GM10248 (cell line): ENCODE measurements at places on chromosomes 13 and 19.

GRCh38 chr13:49367640-49368422 is 76.0 kb downstream of the CAB39L start:
- no peak for DNase-seq

DNA sequence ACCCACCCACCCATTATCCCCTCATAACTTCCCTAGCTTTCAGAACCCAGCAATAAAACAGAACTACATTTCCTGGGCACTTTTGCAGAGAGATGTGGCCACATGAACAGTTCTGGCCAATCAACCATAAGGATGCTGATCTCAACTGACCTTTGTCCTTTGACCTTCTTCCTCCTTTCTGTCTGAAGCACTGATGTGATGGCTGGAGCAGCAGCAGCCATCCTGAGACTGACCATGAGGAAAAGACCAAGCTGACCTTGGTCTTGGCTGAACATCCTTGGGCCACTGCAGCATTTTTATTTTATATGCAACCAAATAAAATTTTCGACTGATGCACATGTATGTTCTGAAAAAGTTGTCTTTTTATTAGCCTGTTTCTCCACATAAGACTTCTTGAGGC is 33.1 kb upstream of the CACNA1A start:
- DNase-seq, result no peak

DNA sequence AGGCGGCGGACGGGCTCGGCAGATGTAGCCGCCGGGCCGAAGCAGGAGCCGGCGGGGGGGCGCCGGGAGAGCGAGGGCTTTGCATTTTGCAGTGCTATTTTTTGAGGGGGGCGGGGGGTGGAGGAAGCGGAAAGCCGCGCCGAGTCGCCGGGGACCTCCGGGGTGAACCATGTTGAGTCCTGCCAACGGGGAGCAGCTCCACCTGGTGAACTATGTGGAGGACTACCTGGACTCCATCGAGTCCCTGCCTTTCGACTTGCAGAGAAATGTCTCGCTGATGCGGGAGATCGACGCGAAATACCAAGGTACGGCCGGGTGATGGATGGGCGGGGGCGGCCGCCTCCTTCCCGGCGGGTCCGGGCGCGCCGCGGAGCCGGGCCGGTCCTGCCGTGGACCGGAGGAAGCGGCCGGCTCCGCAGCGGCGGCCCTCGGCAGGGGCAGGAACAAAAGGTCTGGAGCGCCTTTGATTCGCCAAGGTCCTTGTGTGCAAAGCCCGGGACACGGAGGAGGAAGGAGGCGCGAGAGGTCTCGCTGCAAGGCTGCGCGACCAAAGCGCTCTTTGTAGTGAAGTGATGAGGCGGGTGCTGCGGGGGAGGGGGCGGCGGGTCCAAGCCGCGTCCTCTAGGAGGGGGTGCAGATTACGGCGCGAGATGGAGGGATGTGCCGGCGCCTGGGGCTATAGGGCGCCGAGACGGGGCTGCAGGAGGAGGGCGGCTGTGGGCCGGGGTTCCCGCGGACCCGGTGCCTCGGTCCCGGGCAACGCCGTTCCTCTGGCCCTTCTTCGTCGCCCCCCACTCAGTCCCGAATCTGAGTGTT is 689 bp downstream of the ING1 start:
- DNase-seq, result peak; percentile 46

- DNase-seq, result no peak
Observed at GRCh38 chr13:105346141-105346775, 1189.2 kb downstream of the EFNB2 start.

- DNase-seq, result no peak
Observed at GRCh38 chr19:34350161-34350561, 14.8 kb upstream of the GPI start.

DNA sequence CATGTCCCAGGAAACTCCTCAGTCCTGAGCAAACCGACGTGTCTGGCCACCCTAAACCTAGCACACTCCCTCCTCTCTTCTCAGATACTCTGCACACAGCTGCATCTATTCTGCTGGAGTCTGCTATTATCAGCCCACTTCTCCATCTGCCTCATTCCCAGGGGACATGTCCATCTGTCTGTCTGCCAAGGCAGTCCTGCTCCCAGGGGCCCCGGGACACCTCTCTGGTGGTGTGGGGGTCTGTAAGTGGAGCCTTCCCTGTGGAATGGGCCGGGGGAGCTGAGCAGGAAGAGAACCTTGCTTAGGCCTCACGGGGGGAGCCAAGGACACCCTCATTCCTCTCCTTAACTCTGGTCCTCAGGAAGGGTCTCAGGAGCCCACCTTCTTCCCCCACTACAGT is 72.7 kb downstream of the ERICH6B start:
- DNase-seq, result no peak

- no peak for DNase-seq
Observed at GRCh38 chr13:97335488-97336134, 98.4 kb upstream of the RAP2A start.

DNA sequence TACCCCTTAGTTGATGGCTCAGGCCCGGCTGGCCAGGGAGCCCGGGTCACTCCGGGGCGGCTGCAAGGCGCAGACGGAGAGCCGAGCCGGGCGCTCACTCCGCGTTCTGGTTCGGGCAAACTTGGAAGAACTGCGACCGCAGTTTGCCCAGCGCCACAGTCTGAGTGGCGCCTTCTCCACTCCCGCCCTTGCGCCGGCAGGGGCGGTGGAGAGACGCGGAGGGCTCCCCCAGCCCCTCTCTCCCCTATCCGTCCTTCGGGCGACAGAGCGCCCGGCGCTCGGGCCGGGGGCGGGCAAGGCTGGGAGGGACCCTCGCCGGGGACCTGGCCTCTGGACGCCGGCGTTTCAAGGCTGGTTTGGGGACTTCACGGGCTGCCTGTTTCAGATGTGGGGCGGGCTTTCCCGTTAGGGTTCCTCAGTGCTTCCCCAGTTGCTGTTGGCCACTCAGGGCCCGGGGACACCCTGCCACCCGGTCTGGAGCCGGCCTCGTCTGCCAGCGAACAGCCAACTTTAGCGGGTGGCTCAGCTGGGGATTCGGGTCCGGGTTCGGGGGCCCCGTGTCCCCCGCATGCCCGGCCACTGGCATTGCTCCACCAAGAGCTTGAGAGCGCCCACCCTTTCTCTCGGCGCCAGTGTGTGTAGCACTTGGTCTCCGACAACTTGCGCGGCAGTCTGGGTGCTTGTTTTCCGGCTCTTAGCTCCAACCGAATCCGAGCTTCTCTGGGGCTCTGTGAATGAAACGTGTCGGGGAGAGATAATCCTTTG is 1.5 kb downstream of the GPC6 start:
- DNase-seq, result no peak

DNA sequence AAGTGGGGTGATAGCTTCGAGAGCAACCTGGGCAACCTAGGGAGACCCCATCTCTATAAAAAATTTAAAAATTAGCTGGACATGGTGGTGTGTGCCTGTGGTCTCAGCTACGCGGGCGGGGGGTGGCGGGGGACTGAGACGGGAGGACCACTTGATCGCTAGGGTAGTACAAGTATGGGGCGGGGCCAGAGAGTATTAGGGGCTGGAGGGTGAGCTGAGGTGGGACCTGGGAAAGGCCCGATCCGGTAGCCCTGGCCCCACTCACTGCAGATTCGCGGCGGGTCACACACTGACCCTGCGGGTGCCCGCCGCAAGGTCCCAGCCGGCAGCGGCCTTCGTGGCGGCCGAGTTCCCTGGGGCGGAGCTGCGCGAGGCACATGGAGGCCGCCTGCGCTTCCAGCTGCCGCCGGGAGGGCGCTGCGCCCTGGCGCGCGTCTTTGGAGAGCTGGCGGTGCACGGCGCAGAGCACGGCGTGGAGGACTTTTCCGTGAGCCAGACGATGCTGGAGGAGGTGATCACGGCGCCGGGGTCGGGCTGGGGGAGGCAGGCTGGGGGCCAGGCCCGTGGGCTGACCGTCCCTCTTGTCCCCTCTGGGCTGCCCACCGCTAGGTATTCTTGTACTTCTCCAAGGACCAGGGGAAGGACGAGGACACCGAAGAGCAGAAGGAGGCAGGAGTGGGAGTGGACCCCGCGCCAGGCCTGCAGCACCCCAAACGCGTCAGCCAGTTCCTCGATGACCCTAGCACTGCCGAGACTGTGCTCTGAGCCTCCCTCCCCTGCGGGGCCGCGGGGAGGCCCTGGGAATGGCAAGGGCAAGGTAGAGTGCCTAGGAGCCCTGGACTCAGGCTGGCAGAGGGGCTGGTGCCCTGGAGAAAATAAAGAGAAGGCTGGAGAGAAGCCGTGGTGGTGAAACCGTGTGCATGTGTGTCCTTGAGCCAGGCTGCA is 2.0 kb upstream of the ARHGAP45 start:
- DNase-seq, result peak; percentile 79

DNA sequence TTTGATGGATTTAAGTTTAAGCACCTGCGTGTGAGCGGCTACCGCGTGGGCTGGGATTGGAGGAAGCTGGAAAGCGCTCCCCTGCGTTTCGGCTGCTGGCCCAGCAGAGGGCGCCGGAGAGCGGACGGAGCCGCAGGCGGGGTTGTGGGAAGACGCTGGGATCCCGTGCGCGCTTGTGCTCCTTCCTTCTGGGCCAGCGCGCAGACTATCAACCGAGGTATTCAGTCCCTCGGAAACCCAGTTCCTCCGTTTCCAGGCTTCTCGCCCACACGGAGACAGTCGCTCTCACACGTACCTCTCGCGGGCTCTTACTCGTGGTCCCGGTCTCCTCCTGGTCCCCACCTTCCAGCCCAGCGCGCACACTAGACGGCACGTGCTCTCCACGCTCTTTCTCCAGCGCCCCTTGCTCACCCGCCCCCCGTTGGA is 28.8 kb downstream of the EPN1 start:
- peak; percentile 42 for DNase-seq

GRCh38 chr13:44396701-44397580 is 23.3 kb downstream of the SERP2 start:
- no peak for DNase-seq

GRCh38 chr19:31102674-31103073 is 246.6 kb downstream of the TSHZ3 start:
- DNase-seq, result no peak

GRCh38 chr13:30520571-30520970 is 54.8 kb upstream of the HMGB1 start:
- DNase-seq, result no peak

DNA sequence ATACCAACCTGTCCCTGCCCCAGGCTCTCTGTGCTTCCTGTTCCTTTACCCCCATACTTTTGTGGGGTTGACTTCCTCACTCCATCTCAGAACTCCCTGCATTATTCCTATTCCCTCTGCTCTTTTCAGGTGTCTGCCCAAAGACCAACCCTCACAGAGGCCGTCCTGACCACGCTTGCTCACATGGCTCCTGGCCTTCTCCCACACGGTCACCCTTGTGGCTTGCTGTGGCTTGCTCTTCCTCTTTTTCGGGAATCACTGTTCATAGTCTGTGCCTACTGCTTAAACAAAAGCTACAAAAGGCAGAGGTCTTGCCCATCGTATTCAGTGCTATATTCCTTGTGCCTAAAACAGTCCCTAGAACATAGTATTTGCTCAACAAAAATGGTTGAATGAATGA is 25.2 kb upstream of the ARGLU1 start:
- no peak for DNase-seq

GRCh38 chr19:19410553-19411550 is 5.4 kb downstream of the GATAD2A start:
- peak; percentile 55 for DNase-seq

DNA sequence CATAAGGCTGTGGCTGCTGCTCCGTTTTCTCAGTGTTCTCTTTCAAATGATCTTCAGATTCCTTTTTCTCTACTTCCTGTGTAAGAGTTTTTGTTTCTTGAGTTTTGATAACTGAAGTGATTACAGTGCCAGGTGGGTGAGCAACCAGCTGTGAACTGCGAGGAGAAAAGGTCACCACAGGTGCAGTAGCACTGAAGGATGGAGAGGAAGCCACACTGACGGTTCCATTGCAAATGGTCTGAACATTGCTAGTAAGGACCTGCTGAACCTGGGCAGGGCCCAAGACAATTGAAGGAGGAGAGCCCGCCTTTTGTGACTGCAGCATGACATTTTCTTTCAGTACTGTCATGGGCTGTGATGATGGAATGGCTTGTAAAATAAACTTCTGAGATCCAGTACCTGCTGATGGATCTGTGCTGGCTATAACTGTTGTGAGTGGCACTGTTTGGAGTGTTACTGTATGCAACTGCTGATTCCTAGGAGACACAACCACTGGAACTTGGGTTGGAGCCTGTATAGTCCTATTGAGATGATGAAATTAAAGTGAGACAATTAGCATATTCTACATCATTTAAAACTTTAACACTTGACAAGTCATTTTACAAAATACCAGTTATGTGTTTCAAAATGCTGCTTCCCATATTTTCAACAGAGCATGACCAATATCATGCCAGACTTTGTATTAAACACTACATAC is 85.5 kb downstream of the ELF1 start:
- DNase-seq, result peak; percentile 28

DNA sequence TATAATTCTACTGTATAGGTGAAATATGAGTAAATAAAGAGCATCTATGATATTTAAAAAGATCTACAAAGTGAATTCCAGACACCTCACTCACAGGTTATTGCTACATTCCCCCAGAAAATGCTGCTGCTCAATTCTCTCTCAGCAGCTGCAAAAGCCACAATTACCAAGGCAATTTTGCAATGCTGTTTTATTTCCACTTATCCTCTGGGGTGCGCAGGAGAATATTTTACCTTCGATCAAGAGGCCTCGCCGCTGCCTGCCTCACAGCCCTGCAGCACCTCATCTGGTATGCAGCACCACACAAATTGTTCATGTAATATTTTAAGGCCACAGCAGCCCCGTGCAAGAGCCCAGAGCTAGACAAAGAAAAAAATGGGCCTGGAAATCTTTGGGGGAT is 333.2 kb downstream of the DNAJC15 start:
- no peak for DNase-seq

GRCh38 chr13:62627226-62627625 is 1211.6 kb upstream of the PCDH20 start:
- DNase-seq, result no peak

DNA sequence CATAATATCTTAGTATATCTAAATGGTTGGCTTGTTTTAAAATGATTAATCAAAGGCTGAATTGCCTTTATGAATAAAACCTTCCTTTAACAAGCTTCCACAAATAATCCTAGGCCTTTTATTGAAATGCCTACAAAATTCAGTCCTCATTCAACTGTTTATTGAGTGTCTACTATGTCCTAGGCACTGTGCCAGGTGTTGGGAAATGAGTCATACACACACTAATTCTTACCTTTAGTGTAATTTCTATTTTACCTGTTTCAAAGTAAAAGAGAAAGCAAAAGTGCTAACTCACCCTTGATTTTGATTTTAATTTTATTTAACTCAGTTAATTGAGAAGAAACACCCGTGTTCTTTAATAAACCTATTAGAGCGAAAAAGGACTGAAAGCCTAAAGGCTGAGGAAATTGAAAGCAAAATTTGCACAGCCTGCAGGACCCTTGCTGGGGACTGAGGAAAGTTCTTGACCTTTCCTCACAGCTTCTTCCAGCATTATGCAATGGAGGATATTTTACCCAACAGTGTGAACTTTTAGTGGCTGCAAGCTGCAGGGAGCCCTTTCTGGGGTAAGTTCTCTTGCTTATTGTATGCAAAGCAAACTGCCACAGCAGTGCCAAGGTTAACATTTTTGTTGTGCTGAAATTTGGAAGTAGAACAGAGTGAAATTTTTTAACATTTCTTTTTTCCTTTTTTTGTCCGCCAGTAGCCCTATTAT is 83.1 kb downstream of the B3GLCT start:
- no peak for DNase-seq

GRCh38 chr13:23856008-23856750 is 33.0 kb downstream of the MIPEP start:
- no peak for DNase-seq
